ENCODE measurements at places on chromosomes 2 and 18.
A peak's percentile ranks its signal among the peaks of the same experiment; 100 is the strongest.

GRCh38 chr2:236366049-236366387, 101.8 kb upstream of the ASB18 start:
- DNase-seq, result no peak

- no peak for DNase-seq
Observed at GRCh38 chr18:58402247-58402646, 226.6 kb downstream of the ALPK2 start.

DNA sequence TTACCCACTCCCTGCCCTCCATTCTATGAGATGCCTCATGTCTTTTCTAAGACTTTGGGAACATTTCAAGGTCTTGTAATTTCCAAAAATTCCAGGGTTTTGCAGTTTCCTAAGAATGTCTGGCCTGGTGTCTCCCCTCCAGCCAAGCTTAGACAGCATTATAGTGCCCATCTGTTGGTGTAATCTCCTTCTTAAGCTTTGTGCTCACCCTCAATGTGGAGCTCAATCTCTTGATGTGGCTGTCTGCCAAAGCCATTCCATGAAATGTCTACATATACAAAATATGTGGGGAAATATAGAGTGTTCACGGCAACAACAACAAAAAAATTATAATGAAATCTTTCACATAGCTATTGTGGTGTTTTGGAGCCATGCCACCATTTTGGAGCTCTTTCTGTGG, 558.4 kb downstream of the PIK3C3 start:
- no peak for DNase-seq

GRCh38 chr2:237207646-237208045, 122.0 kb downstream of the COPS8 start:
- peak; percentile 4 for DNase-seq

GRCh38 chr2:239112127-239112774, 264.4 kb downstream of the TWIST2 start:
- no peak for DNase-seq

Data from testis (tissue), 5 donors.